T47D (cell line): ENCODE measurements at places on chromosomes 12 and 14.

GRCh38 chr12:44777044-44777443 lies 99.1 kb downstream of the NELL2 start:
- no peak for DNase-seq

GRCh38 chr12:75591628-75592027 lies 80.2 kb upstream of the KRR1 start:
- no peak for DNase-seq

GRCh38 chr12:79927772-79928474 lies 7.0 kb downstream of the PPP1R12A start:
- no peak for DNase-seq

GRCh38 chr14:104392396-104393198 lies 187.0 kb upstream of the C14orf180 start:
- no peak for DNase-seq

GRCh38 chr14:102916347-102917055 lies 6.0 kb upstream of the AMN start:
- DNase-seq: no peak

GRCh38 chr12:14071833-14072232 lies 90.4 kb upstream of the GRIN2B start:
- DNase-seq: no peak

DNA sequence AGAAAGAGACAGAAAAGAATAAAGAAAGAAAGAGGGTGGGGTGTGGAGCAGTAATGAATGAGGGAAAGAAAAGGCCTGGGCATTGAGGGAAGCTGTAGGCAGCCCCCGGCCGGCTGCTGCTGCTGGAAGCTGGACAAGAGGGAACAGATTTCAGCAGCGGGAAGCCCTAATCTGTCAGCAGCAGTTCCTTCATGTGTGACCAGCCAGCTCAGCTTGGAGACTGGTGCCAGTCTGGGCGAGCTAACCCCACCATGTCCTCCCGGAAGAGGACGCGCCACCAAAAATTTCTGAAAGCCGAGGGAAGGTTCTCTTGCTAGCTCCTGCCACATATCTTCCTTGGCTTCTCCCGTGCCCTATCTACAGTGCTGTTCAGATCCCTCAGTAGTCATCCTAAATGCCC lies 236.8 kb downstream of the GRIN2B start:
- DNase-seq: no peak

DNA sequence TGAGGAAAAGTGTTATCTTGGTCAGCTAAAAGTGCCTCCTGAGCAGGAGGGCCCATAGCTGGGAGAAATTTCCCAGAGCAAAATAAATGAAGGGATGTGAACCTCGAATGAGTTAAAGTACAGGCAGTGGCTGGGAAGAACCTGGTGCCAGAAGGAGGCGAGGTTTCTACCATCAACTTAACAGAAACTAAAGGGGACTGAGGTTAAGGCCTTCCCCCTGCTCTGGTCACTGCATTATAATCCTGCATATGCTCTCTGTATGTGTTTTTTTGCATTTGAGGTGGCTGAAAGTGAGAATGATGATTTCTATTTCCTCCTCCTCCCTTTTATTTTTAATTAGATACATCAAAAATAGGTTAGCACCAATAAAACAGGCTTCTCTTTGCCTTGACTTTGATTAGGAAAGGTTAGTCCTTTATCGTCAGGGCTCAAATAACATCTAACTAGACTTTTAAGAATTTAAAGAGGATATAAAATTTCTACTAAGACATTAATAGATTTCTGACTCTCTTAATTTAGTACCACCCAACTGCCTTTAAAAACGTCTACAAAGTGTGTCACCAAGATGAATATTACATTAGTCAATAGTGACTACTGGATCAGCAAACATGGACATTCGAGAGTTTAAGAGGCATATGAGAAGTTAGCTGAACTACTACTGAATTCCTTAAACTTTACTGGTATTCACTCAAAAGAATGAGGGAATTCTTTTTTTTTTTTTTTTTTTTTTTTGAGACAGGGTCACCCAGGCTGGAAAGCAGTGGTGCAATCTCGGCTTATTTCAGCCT lies 49.2 kb downstream of the GALNT4 start:
- DNase-seq: no peak

- no peak for DNase-seq
These were observed 316.2 kb downstream of the EGLN3 start for GRCh38 chr14:33634631-33635030.

DNA sequence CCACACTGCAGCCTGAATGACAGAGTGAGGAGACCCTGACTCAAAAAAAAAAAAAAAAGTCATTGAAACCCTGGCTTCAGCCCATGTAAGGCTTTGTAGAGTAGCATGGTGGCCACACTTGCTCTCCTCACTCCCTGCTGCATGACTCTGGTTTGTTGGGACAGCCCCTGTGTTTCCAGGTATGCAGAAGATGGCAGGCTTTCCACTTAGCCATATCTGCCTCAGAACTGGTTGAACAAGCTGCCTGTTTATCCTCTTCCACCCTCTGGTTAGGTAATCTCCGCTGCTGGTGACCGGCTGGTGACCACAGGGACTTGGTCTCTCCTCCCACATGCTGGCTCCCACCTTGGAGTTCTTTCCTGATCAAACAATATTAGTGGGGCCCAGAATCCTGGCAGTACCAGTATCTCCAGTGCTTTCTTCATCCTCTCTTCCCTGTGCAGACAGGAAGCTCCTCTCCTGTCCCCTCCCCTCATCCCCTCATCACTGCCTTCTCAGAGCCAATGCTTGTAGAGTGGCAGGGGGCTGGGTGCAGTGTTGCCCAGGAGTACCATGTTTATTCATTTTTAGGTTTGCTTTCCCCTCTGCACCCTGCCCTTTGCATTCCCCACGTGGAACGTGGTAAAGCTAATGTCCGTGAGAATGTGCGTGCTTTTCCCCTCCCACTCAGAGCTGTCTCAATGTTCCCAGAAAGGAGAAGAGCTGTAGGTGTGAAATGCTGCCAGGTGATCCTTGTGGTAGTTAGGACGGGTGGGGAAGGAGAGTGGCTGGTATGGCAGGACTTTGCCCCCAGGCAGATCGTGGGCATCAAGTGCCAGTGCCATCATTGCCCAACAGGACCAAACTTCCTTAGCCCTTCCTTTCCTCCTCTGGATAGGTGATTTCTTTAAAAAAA lies 11.3 kb downstream of the ABHD12B start:
- no peak for DNase-seq

DNA sequence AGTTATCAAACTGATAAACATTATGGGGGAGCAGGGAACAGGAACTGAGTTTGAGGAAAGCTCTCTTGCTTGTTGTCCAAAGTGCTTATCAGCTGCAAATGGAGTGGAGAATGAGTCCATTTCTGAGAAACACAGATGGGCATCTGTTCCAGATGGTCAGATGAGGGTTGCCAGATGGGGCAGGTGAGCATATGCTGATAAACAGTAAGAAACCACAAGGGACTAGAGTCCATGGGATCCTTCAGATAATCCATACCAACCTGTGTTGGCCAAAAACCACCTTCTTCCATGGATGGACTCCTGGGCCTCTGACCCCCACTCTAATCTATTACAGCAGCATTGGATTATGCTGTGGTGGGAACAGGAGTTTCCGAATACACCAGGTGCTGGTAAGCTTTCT lies 38.3 kb downstream of the GNS start:
- no peak for DNase-seq

GRCh38 chr12:109513977-109514376 lies 36.5 kb downstream of the UBE3B start:
- no peak for DNase-seq

GRCh38 chr12:18629916-18630315 lies 107.9 kb downstream of the PLCZ1 start:
- DNase-seq: no peak

- no peak for DNase-seq
These were observed 104.5 kb upstream of the EGLN3 start for GRCh38 chr14:34055157-34055950.

DNA sequence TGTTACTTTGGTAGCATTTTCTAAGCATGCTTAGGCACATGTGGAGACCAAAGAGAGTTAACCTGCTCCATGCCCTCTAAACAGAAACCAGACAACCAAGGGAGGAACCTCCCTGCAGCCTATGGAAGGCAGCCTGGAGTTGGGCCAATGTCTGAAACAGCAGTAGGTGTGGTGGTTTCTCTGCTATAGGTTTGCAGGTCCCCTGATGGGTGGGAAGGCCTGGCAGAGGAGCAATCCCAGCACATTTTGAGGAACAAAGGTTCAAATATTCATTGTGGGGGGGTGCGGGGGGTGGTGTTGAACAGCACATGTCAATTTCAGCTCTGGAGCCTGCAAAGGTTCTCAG lies 65.4 kb downstream of the DACT1 start:
- DNase-seq: no peak

- no peak for DNase-seq
These were observed 659.8 kb downstream of the VRK1 start for GRCh38 chr14:97456958-97457357.

- DNase-seq: no peak
These were observed 8.0 kb downstream of the GNG2 start for GRCh38 chr14:51868405-51868804.

GRCh38 chr14:81198651-81199050 lies 22.1 kb downstream of the GTF2A1 start:
- DNase-seq: no peak

GRCh38 chr12:52318241-52318990 lies 2.8 kb downstream of the KRT83 start:
- no peak for DNase-seq

GRCh38 chr14:33707716-33708115 lies 243.2 kb downstream of the EGLN3 start:
- no peak for DNase-seq
